ENCODE measurements at places on chromosomes 7 and 10. TPM values are rescaled to one million over a fixed set of nuclear protein-coding genes. Genes with fewer than 3 reads are reported as not detected.

HOXA6 gene
- 1.4 TPM for total RNA-seq

KIAA1217 gene
- 3.4 TPM for total RNA-seq

DNA sequence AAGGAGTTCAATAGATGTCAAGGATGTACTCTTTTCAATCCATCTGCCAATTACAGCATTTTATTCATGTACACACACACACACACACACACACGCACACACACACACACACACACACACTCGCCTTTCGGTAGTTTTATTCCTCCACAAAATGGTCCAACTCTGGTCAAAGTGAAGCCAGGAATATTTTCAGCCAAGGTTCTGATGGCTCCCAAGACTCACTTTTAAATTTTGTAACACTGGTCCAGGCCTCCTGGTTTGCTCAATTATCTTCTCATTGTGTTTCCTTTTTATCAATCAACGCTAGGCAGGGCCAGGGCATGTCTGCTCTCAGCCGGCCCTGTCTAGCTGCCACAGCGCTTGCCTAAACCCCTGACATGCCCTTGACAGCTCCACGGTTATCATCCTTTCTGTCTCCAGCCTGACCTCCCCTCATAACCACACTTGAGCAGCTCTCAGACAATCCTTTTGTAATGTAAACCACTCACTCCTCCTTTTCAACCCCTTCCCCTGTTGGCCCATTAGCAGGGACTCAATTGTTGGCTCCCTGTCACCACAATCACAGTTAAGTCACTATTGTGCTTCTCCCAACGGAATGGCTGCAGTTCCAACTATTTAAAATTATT is 115.1 kb downstream of the ICA1 start:
- H3K36me3 ChIP-seq = no peaks in the 10 kb centered on the region
- H3K4me1 ChIP-seq = no peaks in the 10 kb centered on the region
- DNase-seq = no peak
- H3K27me3 ChIP-seq = no peaks in the 10 kb centered on the region

DNA sequence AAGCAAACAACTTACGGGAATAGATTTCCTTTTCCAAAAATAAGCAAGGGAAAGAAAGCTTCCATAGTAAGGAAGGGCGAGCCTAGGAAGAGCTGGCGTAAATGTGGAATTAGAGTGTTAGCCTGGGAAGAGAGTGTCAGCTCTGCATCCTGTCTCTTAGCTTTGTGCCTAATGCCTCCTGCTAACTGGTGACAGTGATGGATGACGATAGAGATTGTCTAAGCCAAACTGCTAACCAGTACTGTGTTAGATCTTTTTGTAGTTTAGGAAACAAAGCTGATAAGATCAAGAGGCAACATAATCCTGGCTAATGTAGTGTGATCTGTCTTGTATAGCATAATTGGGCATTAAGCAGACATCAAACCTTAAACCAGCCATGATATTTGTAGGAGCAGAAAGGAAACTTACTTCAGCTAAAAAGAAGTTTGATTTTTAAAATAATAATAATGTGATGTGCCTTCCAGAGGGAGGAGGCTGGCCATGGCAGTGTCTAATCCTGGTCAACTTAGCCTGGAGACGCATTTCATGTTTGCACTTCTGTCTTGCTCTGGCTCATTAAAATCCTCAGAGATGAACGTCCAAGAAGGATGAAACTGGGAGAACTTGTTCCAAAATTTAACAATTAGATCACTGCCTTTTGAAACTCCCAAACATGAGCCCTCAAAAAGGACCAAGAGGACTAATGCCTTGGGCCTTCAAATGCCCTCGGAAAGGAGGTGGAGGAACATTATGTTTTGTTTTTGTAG is 85.1 kb downstream of the FAM204A start:
- no peak overlapping the region for H3K27ac ChIP-seq
- H3K27me3 ChIP-seq = 0 out of 2 replicates have a peak, but pooled peaks cover 2% of the 10 kb centered on the region

Measured in IMR-90 (cell line).